ENCODE measurements at places on chromosomes 7 and 10. TPM values are rescaled to one million over a fixed set of nuclear protein-coding genes. Genes with fewer than 3 reads are reported as not detected.

DNA sequence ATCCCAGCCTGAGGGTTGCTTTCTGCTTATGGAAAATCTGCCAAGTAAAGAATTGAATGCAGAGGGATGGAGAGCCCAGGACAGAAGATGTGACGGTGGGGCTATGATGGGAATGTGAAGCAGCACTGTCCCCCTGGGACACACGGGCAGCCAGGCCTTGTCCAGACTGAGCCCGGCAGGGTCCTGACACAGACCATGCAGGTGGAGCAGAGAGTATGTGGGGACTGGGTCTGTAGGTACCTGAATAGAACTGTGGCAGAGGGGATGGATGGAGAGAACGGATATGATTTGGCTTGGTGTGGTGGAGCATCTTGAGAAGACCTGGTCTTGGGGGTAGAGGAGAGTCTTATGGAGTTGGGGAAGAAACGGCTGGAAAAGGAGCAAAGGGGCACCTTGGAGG, 732 bp upstream of the LRRC18 start:
- H3K4me1 ChIP-seq = no peaks in the 10 kb centered on the region
- H3K27ac ChIP-seq = no peak overlapping the region
- no peak for DNase-seq
- H3K27me3 ChIP-seq = peaks cover 10% of the 10 kb centered on the region

CFAP70 gene
- total RNA-seq = 0.06 TPM

AGBL3 gene
- 2.4 TPM for total RNA-seq

DNA sequence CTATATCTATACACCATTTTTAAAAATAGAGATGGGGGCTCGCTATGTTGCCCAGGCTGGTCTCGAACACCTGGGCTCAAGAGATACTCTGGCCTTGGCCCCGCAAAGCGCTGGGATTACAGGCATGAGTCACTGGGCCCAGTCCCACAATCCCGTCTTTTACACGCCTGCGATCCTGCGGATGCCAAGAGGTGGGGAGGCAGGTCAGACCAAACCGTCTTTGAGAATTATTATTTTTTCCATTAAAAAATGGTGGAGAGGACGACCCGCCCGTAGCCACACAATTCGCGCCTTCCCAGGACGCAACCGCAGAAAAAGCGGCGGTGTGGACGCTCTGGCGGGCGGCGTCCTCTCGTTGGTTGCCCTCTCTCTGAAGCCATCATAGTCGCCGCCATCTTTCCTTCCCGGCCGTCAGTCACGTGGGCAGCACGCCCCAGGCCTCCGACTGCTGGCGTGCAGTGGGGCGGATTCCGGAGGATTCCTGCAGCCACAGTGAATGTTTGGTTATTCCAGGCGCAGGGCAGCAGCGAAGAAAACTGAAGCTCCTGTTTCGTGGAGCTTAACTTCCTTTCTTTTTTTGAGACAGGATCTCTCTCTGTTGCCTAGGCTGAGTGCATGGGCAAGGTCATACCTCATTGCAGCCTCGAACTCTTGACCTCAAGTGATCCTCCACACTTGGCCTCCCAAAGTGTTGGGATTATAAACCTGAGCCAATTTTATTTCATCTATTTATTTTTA, 9.9 kb upstream of the EPHB4 start:
- no peaks in the 10 kb centered on the region for H3K27me3 ChIP-seq
- peak overlapping the region; percentile 44 for H3K4me3 ChIP-seq
- peaks cover 17% of the 10 kb centered on the region for H3K4me1 ChIP-seq
- peak overlapping the region; percentile 97 for H3K27ac ChIP-seq
- peak; percentile 97 for DNase-seq
- no peaks in the 10 kb centered on the region for H3K36me3 ChIP-seq

- no peak overlapping the region for H3K27ac ChIP-seq
- H3K27me3 ChIP-seq = no peaks in the 10 kb centered on the region
- DNase-seq = no peak
- H3K4me1 ChIP-seq = no peaks in the 10 kb centered on the region
- no peak overlapping the region for H3K4me3 ChIP-seq
Observed at GRCh38 chr7:107206706-107207105, 37.9 kb downstream of the HBP1 start.
